ENCODE measurements at places on chromosomes 5 and 9.

DNA sequence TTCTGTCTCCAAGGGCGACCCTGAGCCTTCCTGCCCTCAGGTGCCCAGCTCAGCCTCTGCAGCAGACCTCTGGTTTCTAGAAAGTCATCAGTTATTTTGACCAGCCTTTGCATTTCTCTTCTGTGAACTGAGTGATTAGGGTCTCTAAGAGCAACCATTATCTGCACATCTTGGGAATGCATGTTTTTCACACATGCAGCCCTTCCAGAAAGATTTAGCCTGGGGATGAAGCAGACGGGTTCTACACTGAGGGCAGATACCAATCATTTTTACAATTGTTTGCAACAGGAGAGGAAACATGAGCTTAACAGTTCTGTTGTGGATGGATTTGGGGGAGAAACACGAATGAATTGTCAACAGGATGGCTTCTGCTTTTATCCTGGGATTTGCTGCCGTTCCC, 90.1 kb upstream of the PITX1 start:
- DNase-seq = no peak

DNA sequence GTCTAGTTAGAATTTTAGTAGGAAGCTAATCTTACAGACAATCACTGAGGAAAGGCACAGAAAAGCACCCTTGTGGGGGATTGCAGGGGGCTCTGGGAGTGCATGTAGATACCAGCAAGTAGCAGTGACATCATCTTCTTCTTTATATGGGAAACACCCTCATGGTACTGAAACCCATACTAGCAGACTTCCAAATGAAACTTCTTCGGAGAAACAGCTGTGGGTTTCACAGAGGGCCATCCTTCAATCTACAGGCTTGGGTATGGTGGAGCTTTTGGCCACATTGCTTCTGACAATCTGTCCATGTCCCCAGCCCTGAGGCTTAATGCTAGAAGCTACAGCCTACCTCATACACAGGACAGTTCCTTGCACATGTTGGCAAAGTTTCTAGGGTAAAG, 165.2 kb upstream of the NFIB start:
- DNase-seq = no peak

DNA sequence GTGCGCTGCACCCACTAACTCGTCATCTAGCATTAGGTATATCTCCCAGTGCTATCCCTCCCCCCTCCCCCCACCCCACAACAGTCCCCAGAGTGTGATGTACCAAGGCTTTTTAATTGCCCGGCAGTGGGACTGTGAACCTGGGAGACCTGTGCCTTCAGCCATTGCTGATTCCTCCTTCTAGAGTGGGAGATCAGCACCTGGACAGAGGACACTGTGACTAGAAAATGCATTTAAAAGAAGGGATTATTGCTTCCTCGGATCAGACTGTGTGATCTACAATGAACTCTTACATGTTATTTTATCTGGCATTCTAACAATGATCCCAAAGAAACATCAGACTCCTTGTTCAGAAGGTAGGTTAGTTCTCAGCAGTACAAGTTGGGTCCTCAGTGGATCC, 25.9 kb downstream of the CTSL start:
- DNase-seq = no peak

DNA sequence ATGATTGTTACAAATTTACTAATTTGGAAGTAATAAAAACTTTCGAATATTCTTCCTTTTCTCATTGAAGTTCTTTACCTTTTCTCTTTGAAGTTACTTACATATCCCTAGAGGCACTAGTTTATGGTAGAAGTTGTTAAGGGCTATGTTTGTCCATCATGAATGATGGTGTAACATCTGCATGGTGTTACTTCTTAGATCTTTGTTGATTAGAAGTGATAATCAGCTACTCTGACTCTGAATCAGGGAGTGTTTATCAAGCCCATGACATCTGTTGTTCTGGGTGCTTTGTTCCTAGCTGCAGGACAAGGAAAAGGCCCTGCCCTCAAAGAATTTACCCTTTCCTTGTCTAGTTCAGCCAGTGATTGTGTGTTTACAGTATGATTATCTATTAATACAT, 32.9 kb downstream of the MAP3K1 start:
- DNase-seq = no peak

- no peak for DNase-seq
Observed at GRCh38 chr5:6076341-6077239, 301.8 kb downstream of the MED10 start.

GRCh38 chr9:83274787-83275186, 211.8 kb upstream of the RASEF start:
- DNase-seq = no peak

Data from stimulated activated CD8-positive, alpha-beta memory T cell treated with anti-CD3 and anti-CD28 coated beads, Interleukin-15, amount 100 ng/mL, for 1 hour (primary cell).